Activated T-cell treated with anti-CD3 and anti-CD28 coated beads, Interleukin-2, amount 50 U/mL, for 72 hours (primary cell): ENCODE measurements at places on chromosomes 6 and 20.

- DNase-seq = no peak
These were observed 10.9 kb upstream of the PKIG start for GRCh38 chr20:44571362-44571988.

DNA sequence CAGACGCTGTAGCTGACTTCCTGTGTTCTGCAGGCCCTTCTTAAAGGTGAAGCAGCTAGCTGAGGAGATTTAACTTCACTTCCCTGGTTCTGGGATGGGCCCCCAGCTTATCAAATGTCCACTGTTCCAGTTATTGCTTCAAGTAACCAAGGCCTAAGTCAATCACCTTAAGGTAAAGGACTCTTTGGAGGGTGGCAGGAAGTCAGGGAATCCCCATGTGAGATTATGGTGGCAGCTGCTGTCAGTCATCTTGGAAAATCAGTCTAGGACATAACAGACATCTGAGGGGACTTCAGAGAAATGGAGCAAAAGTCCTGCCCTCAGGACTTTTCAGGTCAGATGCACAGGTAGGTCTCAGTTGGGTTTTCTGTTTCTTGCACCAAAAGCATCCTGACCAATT is 3.8 kb downstream of the ELOVL5 start:
- no peak for DNase-seq

- no peak for DNase-seq
These were observed 5.9 kb upstream of the CPXM1 start for GRCh38 chr20:2806351-2806701.

GRCh38 chr6:2970034-2970685 is 1.2 kb downstream of the SERPINB6 start:
- no peak for DNase-seq

DNA sequence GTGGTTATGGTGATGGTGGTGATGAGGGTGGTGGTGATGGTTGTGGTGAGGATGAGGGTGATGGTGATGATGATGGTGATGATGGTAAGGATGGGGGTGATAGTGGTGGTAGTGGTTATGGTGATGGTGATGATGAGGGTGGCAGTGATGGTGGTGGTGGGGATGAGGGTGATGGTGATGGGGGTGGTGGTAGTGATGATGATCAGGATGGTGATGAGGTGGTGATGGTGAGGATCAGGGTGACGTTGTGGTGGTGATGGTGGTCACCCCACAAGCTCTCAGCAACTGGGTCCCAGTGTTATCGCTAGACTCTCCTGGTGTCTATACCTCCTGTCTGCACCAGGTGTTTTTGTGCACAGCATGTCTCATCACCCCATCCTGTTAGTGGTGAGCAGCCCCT is 85.0 kb downstream of the TMEM242 start:
- no peak for DNase-seq

DNA sequence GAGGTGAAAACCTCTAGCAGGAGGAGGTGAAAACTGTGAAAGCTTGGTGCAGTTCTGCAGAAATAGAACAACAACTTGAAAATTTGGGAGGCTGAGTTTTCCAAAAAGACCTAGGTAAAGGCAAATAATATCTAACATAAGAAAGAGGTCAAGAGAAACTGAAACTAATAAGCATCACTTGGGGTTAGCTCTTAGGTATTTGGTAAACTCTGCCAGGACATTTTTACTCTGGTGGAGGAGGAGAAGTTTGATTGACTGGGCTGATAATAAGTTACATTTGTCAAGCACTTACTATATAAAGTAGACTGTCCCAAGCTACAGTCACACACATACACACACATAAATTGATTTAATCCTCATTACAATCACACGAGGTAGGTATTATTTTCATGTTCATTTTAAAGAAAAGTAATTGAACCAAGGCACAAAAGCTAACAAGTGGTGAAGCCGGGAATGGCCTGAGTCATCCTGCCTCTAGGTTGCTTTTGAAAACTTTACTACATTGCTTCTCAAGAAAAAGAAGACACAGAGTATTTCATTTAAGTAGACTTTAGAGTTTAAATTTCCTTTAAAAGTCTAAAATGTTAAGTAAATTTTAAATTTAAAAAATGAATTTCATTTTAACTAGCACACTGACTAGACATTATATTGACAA is 275.5 kb downstream of the PTPRK start:
- DNase-seq = no peak

DNA sequence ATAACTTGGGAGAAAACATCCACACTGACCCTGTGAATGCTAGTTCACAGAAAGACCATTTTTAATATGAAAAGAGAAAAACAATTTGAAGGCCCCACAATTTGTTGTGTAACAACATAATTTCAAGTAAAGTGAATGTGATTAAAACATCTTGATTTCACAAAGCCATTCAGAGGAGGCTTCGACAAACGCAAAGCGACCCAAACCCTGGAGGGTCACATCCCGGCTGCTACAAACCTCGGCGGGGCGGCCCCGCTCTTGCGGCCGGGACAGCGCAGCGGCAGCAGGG is 14.0 kb downstream of the FOXC1 start:
- no peak for DNase-seq

DNA sequence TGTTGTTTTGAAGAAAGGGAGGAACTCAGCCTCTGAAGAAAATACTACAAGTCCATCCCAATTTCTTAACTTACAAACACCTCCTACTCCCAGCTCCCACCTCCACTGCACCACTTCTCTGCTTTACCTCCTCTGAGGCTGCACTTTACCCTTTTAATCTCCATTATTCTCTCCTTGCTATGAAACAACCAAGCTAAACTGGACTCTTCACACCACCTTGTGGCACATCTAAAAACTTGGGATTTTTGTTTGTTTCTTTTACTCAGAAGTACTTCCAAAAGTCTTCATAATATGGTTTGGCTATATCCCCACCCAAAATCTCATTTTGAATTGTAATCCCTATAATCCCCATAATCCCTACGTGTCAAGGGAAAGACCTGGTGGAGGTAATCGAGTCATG is 142.2 kb downstream of the MOXD1 start:
- no peak for DNase-seq

- no peak for DNase-seq
These were observed 103.9 kb downstream of the AIG1 start for GRCh38 chr6:143164565-143165105.

- DNase-seq = no peak
These were observed 116.0 kb upstream of the SUPT3H start for GRCh38 chr6:45493761-45494160.

DNA sequence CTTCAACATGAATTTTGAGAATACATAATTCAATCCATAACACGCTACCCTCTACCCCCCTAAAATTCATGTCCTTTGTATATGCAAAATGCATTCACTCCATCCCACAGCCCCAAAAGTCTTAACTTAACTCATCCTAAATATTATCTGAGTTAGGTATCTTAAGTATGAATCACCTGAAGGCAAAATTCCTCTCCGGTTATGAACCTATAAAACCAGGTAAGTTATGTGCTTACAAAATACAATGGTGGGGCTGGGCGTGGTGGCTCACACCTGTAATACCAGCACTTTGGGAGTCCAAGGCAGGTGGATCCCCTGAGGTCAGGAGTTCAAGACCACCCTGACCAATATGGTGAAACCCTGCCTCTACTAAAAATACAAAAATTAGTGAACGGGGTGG is 23.5 kb upstream of the PRSS35 start:
- no peak for DNase-seq

DNA sequence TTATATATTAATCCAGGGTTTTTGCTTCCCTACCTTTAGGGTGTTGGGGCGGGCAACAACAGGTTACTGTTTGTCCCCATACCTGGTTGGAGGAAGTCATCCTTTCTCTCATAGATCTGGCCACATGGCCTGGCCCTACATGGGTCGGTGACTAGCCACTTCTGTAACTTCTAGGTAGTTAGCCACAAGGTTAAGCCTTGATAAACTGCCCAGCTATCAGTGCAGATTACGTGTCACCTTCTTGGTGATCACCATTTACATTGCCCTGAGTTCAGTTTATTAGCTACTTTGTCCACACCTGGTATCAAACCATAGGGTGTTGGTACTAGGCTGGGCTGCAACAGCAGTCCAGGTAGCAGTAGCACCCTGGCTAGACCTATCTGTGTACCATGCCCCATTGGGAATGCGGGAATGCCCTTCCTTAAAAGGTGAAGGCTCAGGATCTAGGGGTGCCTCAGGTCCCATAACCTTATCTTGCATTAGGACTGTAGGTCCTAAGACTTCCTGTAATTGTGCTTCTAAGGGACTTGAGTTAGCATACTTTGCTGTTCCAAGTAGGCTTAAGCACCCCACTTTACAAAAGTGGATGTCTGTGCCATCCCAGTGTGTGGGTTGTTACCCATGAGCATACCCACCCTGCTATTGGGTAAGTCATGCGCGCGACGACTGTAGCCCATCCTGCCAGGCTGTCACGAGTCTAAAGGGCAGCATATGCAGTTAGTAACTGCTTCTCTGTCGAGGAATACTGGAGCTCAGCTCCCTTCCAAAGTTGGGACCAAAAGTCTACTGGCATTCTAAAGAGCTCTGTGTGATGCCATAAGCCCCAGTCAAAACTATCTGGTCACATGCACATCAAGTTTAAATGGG is 5.2 kb downstream of the ZKSCAN3 start:
- DNase-seq = no peak

- DNase-seq = no peak
These were observed 4.5 kb upstream of the TFAP2D start for GRCh38 chr6:50708664-50709365.

DNA sequence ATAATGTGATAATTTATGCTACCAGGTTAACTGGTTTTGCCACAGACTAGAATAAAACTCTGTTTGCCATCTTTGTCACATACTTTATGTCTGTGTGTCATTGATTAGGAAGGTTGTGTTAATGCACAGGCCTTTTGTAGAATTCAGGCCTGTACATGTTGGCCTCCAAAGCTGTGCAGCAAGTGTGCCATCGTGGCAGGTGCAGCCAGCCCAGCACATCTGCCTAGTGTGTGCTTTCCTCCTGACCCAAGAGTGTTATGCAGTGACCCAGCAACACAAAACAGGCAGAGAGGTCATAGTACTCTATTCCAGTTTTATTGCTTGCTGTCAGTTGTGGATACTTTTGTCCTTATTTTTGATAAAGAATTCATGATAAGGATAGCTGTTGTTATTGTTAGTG is 3.7 kb downstream of the MAP3K4 start:
- no peak for DNase-seq

GRCh38 chr6:36095497-36096391 is 34.6 kb upstream of the MAPK13 start:
- no peak for DNase-seq

DNA sequence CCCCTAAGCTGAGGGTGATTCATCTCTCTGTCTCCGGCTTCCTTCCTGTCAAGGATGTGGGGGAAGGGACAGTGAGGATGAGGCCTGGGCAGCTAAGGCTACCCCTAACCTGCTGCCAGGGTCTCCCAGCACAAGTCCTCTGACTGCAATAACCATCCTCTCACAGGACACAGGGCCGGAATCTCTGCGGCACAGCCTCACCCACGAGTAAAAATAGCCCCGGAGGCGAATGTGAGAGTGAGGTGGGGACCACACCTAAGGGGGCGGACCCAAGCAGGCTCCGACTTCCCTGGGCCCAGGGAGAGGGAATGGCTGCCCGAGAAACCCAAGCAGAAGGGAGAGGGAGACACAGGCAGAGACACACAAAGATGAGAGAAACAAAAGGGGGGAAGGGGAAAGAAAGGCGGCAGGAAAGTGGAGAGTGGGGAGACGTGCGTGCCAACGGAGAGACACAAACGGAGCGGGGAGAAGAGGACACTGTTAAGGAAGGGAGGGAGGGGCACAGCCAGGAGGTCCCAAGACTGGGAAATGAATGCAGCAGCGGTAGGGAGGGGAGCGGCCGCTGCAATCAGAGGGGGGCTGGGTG is 1.4 kb downstream of the CLIC1 start:
- peak; percentile 74 for DNase-seq

DNA sequence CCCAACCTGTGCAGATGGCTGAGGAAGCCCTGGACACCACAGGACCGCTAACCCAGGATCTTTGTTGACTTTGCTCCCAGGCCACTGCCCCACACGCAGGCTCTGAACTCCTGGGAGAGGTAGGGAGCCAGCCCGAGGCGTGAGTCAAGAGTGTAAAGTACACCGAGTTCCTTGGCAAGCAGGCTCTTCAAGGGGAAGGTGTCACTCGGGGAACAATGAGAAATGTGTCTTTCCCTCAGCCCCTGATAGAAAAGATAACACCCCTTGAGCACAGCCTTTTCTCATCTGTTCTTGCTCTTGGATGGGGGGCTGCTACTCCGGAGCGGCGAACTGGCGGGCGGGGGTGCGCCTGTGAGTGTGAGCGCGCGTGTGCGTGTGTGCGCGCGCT is 472 bp upstream of the EDN3 start:
- no peak for DNase-seq

GRCh38 chr6:170262489-170263088 is 28.3 kb downstream of the DLL1 start:
- DNase-seq = no peak

- no peak for DNase-seq
These were observed 8.5 kb upstream of the SOD2 start for GRCh38 chr6:159701413-159701999.

GRCh38 chr20:32139947-32140346 is 30.4 kb downstream of the TM9SF4 start:
- no peak for DNase-seq

- DNase-seq = peak; percentile 83
These were observed 29.1 kb upstream of the SERPINB9 start for GRCh38 chr6:2931970-2932748.

GRCh38 chr6:44285552-44286284 is 15.5 kb downstream of the TMEM151B start:
- no peak for DNase-seq

DNA sequence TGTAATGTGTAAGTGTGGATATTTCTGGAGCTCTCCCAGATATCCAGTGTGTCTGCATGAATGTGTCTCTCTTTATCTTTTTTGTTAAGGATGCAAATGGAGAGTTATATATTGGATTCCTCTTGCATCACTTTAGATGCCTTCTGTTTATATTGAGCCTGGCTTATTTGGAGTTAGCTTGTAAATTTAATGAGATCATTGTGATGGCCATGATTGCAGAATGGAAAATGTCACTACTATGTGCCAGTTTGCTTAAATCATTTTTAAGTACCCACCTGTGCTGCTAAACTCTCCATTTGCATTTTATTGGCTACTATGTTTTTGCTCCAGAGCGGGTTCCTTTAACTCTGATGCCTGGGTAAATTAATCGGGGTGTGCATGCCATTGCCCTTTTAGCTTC is 334.8 kb downstream of the UTRN start:
- no peak for DNase-seq

DNA sequence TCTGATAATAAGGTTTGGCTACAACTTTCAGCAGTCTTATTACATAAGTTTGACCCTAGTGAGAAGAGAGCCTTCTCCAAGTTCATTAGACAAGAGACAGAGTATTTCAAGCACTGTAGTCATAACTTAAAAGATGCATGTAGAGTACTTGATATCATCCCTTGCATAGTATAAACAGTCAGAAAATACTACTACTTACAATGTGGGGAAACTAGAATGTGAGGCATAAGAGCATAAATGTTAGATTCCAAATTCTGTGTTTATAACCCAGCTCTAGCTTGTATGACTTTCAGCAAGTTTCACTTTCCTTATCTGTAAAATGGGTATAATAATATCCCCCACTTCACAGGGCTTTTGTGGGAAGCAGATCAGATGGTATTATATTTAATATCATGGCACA is 56.8 kb upstream of the TMEM200A start:
- DNase-seq = no peak

DNA sequence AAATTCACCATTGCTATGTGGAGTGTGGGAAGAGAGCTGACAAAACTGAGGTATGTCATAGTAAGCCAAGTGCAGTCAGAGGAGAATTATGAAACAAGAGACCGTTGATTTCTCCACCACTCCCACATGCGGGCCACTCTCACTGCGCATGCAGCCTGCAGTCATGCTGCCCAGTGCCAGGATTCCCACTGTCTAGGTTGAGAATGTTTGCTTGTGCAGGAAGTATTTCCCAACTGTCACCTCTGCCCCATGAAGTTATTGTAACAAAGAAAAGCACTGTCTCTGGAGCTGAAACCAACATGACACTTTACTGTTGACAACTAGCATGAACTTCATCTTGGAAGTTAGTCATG is 18.7 kb upstream of the SFT2D1 start:
- DNase-seq = no peak
